ENCODE measurements at places on chromosomes 3 and 15.

- DNase-seq = no peak
Measured at GRCh38 chr3:127534161-127534451, 56.4 kb downstream of the TPRA1 start.

DNA sequence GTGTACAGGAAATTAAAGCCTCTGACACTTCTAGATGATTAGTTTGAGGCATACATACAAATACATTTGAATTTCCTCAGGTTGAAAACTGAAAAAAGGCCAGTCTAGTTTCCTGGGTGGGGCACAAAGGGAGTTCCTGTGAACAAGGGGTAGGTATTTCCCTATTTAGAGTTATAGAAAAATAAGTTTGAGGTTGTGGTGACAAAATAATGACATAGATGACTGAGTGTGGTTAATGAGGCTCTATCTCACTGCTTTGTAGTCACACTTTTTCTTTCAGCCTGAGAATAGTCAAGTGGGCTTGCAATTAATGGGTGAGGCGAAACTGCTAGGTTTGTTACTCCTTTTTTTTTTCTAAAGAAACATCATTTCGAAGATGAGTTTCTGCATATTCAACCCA lies 4.3 kb downstream of the SLCO3A1 start:
- peak; percentile 27 for DNase-seq

- DNase-seq = peak; percentile 26
Measured at GRCh38 chr3:16888785-16889607, 4.2 kb downstream of the PLCL2 start.

- peak; percentile 38 for DNase-seq
Measured at GRCh38 chr3:39707314-39707909, 102.0 kb upstream of the MYRIP start.

DNA sequence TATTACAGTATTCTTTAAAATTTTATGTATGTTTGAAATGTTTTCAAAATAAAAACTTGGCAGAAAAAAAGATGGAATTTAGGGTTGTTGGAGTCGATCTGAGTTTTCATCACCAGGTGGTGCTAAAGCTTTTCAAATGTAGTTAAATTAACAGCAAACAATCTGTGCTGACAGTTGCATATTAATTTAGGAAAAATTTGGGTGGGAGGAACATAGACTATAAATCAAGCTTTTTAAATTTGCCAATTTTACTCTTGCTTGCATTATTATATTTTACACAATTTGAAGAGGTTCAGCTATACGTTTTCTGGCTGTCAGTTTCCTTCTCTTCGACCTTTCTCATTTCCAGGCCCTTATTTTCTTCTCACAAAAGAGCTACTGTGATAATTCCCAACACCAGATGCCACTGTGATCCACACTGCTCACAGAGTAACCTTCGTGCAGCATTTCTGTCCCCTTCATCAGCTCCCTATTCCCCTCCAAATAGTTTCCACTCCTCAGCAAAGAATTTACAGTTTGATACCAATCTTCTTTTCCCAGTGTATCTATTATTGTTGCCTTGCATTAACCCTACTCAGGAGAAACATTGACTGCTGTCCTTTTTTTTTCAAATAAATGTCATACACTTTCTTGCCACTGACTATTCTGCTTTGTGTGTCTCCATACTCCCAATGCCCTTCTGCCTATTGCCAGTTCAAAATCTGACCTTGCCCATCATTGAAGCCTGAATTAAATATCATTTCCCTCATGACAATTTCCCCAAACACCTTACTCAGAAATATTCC lies 53.4 kb upstream of the EIF5A2 start:
- peak; percentile 60 for DNase-seq

DNA sequence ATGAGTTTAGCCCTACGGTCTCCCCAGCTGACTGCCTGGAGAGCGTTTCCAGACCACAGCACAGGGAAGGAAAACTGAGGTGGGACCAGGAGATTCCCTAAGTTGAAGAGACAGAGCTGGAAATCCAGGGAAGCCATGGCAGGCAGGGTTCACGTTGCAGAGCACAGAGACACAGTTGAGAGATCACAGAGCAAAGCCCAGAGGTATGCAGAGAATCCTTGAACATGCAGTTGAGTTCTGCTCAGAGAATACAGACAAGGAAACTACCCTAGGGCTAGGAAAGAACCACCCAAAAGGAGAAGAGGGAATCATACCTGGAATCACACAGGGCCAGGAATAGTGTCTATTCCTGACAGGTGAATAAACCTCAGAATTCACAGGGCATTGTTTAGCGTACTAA lies 14.3 kb downstream of the SLC28A1 start:
- DNase-seq = no peak

DNA sequence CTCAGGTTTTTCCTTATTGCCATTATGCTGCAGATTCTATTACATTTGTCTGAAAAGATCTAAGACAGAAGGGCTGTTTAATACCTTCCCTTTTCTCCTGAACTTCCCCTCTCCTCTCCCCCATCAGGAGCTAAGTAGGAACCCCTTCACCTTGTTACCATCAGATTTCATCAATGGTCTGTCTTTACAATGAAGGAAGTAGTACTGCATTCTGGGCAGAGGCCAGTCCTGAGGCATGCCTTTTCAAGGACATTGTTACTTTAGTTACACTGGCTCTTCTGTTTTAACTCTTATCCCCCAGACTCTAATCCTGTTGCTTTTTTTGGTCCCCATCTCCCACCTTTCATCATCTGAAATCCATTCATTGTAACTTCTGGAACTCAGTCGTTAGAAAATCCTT lies 8.1 kb downstream of the CTNNB1 start:
- peak; percentile 32 for DNase-seq

Data from KBM-7 (cell line).